ENCODE measurements at places on chromosomes 3 and 15.
A peak's percentile ranks its signal among the peaks of the same experiment; 100 is the strongest.

DNA sequence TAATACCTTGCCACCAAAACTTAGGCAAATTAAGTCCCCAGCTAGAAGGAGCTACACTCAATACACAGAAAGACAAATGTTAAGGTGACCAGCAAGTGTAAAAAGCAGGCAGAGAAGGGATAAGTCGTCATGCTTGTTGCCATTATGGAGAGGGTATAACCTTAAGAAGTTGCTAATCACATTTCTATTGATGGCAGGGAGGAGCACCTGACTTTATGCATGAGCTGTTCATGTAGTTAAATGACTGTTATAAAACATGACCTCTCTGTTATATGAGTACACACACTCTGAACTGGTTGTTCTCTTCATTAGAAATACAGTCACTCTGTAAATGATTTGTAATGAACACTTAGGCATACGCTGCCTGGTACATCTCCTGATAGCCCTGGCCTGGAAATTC is 6.6 kb upstream of the CCNL1 start:
- DNase-seq = no peak

DNA sequence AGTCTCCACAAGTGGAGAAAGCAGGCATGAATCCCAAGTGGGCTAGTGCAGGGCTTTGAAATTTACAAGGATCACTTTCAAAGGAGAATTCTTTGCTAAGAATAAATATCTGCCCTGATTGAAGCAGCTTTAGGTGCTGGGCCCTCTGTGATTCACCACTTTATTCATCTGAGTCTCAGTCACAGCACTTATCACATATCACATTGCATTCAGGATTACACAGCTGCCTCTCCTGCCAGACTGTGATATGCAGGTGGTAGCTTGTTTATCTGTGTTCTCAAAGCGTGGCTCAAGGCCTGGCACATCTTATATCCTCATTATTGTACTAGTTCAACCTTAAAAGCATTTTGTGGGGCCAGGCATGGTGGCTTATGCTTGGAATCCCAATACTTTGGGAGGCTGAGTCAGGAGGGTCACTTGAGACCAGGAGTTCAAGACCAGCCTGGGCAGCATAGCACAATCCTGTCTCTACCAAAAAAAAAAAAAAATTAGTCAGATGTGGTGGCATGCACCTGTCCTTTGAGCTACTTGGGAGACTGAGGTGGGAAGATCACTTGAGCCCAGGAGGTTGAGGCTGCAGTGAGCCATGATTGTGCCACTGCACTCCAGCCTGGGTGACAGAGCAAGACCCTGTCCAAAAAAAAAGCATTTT is 156.9 kb upstream of the EIF1B start:
- DNase-seq = no peak

GRCh38 chr3:69339760-69340159 is 46.1 kb downstream of the FRMD4B start:
- no peak for DNase-seq

DNA sequence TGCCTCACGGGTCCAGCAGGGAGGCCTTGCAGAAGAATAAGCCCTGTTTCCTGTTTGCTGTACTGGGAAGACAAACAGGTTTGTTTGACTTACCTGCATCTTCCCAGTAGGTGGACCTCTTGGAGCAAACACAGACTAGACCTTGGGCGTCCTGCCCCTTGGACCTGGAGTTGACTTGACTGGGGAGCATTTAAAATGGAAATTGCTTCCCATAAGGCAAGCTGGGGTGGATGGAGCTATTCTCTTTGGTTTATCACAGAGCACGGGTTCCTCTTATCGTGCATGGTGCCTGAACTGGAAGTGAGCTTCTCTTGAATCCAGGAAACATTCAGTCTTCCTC is 151.4 kb downstream of the RPLP1 start:
- no peak for DNase-seq

GRCh38 chr3:167820102-167820865 is 84.8 kb downstream of the SERPINI1 start:
- no peak for DNase-seq

DNA sequence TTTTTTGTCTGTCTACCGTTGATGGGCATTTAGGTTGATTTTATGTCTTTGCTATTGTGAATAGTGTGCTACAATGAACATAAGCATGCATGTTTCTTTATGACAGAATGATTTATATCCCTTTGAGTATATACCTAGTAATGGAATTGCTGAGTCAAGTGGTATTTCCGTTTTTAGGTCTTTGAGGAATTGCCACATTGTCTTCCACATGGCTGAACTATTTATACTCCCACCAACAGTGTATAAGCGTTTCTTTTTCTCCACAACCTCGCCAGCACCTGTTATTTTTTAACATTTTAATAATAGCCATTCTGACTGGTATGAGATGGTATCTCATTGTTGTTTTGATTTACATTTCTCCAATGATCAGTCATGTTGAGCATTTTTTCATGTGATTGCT is 89.6 kb upstream of the GALNT15 start:
- DNase-seq = no peak

- no peak for DNase-seq
These were observed 56.8 kb upstream of the INSYN1 start for GRCh38 chr15:73809728-73810501.

DNA sequence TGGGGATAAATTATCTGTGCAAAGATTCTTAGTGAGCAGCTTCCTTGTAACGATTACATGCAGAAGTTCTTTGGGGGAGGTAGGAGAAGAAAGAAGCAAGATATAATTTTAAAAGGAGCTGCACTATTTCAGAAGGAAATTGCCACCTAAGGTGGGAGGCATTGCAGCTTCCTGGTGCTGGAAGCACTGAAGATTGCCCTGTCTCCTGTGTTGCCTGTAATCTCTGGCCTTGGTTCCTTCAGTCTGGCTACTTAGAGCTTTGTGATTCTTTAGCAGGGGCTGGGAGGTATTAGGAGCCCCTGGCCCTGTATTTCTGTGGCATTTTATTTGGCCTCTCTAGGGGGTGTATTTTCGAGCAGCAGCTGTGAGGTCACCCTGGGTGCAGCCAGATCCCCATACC is 35.5 kb downstream of the CACNA2D3 start:
- no peak for DNase-seq

GRCh38 chr15:60222404-60222803 is 175.4 kb downstream of the ANXA2 start:
- DNase-seq = no peak

DNA sequence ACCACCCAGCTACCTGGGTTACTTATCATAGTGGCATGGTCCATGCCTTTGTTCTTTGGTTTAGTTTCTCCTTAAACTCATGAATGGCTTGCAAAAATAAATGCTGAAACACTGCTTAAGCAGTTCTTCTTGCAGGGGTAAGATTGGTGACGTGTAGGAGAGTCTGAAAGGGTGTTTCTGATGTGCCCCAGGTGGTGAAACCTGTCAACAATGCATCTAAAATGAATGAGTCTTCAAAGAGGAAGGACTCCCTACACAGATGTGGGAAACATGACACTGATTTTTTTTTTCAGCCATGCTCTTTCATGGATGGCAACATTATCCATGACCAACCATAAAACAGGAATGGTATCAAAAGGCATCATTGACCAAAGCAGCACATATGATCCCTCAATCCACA is 72.0 kb downstream of the KCNH8 start:
- DNase-seq = no peak

DNA sequence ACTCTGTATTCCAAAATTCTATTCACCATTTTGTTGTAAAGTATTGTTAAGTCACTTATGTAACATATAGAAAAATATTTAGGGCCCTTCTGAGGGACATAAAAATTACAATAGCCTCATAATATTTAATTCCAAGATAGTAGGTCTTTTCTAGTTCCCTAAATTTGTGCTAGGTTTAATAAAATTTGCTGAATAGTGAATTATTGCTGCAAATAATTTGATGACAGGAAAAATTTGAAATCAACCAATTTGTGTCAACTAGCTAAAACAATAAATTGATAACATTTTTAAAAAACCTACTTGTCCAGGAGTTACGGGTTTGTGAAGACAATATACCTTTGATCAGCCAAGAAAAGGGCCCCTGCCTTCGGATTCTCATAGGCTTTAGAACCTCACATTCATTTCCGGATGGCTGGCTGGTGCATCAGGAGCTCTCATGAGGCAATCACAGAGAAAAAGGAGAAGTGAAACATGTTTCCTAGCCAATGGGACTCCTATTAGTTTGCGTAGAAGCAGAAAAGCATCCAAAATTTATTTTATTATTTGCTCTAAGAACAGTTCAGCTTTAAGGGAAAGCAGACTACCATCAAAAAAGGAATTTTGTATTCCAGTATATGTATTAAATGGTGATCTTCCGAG is 177.2 kb downstream of the LRRC3B start:
- DNase-seq = no peak

DNA sequence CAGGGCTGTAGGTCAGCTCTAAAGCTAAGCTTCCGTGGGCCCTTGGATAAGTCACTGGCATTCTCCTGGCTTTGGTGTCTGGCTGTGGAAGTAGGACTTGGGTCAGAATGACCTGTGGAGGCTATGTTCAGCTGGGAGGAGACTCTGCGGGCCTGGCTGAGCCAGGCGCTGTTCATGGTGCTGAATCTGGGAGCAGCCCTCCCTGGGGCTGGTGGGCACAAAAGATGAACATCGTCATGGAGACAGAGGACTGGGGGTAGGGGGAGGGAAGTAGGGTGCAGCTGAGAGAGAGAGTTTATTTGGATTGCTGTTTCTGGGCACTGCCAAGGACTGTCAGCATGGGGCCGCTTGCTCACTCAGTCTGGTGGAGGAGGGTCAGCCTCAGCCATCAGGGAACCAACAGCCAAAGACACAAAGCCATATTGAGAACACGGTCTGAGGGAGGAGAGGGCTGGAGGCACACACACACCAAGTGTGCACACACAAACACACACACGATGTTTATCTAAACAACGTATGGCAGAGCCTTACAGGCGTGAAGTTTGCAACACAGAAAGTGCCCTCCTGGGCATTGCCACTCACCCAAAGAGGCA is 120.7 kb upstream of the LINGO1 start:
- peak; percentile 8 for DNase-seq

DNA sequence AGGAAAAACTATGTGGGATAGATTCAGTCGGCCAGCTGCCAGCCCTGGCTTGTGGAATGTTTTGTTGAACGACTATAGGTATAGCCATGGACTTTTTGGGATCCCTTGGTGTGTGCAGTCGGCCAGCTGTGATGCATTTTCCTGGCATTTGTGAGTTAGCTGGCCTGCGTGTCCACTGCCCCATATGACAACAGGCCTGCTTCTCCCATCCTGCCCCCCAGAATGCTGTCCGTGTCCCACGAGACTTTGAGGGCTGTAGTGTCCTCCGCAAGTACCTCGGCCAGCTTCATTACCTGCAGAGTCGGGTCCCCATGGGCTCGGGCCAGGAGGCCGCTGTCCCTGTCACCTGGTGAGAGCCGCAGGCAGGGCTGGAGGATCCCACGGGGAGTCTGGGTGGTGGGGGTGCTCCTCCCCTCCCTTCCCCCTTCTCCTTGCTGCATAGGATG is 23.6 kb downstream of the PTPN23 start:
- no peak for DNase-seq

- DNase-seq = no peak
These were observed 126.8 kb upstream of the ARHGEF3 start for GRCh38 chr3:56928379-56929068.

GRCh38 chr3:43181202-43181821 is 75.4 kb upstream of the POMGNT2 start:
- no peak for DNase-seq

DNA sequence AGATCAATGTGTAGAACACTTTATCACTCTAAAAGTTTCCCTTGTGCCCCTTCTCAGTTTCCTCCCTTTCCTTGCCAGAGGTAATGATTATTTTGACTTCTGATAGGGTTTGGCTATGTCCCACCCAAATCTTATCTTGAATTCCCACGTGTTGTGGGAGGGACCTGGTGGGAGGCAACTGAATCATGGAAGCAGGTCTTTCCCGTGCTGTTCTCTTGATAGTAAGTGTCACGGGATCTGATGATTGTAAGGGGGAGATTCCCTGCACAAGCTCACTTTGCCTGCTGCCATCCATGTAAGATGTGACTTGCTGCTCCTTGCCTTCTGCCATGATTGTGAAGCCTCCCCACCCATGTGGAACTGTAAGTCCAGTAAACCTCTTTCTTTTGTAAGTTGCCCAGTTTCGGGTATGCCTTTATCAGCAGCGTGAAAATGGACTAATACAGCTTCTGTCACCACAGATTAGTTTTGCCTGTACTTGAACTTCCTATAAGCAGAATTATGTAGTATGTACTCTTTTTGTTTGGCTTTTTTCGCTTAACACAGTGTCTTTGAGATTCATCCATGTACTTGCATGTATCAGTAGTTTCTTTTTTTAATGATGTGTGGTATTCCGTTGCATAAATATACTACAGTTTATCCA is 7.2 kb downstream of the FEM1B start:
- DNase-seq = peak; percentile 83

GRCh38 chr15:39746714-39747276 is 35.8 kb downstream of the FSIP1 start:
- no peak for DNase-seq

DNA sequence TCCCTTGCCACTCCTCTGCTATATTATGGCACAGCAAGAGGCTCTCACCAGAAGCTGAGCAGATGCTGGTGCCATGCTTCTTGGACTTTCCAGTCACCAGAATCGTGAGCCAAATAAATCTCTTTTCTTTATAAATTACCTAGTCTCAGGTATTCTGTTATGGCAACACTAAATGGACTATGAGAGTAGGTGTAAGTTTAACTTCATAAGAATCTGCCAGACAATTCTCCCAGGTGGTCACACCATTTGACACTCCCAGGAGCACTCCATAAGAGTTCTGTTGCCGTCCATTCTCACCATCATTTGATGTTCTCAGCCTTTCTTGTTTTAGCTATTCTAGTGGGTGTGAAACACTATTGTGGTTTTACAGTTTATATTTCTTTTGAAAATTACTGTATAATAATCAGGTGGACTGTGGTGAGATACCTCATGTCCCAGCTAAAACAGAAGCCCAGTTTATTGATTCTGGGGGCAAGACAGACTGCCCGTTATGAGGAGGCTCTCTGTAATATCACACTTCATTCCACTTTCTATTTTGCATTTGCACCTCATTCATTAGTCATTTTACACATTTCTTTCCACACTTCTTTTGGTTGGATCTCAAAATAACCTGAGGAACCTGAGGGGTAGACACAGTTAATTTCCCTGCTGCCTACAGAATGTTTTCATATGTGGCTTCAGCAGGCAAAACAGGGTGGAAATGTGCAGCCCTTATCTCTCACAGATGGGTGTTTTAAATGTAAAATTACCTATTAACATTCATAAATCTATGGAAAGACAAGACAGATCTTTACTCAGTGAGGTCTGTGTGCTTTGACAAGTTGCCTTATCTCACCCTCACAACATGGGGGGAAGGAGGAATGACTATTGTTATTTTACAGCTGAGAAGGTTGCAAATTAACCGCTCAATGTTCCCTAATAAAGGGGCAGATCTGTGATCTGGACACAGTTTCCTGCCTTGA is 42.1 kb downstream of the CDCP1 start:
- peak; percentile 77 for DNase-seq

DNA sequence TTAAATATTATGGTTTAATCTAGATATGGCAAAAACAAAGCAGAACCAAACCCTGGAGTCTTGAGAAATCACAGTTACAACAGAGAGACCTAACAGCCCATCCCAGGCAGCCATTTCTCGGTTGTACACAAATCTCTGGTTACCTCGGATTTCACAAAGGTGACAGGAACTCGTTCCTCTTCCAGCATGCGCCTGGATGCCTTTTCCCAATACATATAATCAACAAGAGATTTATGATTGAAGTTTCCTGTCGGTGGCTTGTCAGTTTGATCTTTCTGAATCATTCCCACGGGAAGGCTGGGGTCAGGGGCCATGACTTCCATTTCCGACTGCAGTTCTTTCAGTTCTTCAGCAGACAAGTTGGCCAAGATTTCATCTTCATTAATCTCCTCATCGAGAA is 445 bp downstream of the LMOD3 start:
- DNase-seq = no peak

- no peak for DNase-seq
These were observed 77.6 kb downstream of the BFSP2 start for GRCh38 chr3:133477487-133477886.

GRCh38 chr3:129586746-129587430 is 19.6 kb downstream of the PLXND1 start:
- no peak for DNase-seq

All from erythroblast (primary cell).